ENCODE measurements at places on chromosomes 1 and 21.

GRCh38 chr1:168387781-168388760, 107.4 kb downstream of the TBX19 start:
- DNase-seq = no peak

GRCh38 chr1:40983286-40983685, 3.8 kb downstream of the CTPS1 start:
- DNase-seq = no peak

- DNase-seq = no peak
Observed at GRCh38 chr1:168416220-168416619, 127.6 kb downstream of the XCL2 start.

DNA sequence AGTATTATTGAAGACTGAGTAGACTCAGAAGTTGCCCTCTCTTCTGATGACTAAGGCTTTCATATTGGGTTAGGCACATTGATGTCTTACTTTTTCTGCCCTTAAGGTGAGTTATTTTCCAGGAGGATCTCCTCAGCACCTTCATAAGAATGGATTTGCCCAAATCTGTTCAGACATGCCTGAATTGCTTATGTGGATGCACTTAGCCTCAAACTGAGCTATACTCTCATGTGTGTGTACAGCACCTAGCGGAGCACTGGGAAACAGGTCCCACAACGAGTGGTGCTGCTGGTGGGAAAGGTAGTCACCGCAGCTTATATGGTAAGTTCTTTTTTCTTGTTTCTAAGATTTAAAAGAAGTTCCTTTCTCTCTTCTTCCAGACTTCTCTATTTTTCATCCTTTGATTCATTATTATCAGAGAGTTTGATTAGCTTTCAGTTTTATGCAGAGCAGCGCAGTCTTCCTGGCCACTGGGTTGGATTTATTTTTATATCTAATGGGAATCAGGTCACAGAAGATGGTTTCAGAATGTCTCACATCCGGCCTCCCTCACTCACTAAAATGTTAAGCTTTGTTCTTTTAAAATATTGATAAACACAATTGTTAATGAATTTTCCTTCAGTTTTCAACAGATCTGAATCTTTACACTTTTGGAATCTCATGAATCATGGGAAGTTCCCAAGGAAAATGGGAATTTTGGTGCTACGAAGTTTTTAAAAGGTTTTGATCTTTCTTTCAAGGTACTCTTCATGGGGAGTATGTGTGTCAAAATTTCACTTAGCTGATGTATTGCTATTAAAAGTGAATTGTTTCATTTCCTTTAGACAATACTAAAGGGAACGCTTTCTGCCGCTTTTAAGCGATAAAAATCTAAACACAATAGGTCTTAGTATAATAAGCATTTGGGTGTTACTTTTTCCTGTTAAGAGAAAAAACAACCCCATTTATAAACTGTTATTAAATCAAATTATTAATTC, 58.5 kb downstream of the EXTL2 start:
- DNase-seq = no peak

DNA sequence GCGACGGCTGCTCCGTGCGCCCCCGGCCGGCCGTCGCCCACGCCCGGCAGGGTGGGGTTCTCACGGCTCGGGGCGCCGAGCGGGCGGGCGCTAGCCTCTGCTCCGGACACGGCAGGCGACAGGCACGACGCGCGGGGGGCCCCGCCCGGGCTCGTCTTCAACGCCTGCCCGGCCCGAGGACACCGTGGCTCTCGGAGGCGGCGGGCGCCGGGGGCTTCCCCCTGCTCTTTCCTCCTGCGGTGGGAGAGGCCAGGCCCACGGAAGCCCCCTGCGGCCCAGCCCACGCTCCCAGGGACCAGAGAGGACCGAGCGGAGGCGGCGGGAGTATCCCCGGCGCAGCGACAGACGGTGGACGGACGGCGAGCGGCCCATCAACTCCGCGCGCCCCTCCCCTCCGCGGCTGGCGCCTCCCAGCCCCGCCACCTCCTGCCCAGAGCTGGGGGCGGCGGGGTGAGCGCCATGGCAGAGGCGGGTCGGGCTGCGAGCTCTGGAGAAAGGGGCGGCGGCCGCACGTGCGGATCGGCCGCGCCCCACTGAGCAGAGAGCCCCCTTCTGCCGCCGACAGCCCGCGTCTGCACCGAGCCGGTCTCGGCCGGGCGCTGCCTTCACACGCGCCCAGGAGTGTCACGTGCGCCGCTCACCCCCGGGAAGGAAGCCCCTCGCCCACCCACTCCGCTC, at the start of the genes SHE and TDRD10:
Gene SHE, minus strand, starts transcription at position 347 of the 678 bp plus-strand sequence. CDS start 386 bp downstream, outside the sequence.
Gene TDRD10, plus strand, starts transcription at position 154 of the 678 bp plus-strand sequence. CDS start 4,685 bp downstream, outside the sequence.
- peak; percentile 69 for DNase-seq

Measured in common myeloid progenitor, CD34-positive (primary cell).